ENCODE measurements at places on chromosomes 3 and 15.

DNA sequence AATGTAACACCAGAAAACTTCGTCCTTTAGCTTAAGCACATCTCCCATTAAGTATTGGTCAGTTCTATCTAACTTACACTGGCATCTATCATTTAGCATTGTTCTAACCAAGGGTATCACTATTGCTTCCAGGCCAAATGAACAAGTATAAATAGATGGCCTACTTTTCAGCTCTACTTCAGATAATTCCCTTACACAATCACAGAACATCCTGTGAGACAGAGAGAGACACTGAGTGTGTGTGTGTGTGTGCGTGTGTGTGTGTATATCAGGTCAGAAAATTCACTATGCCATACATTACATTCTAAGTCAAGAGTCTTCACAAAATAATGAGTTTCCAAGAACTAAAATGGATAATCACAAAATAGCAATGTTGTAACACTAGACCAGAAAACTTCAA, 39.1 kb downstream of the SCAPER start:
- no peak for DNase-seq

GRCh38 chr3:177589911-177590381, 392.7 kb upstream of the TBL1XR1 start:
- peak; percentile 91 for DNase-seq

DNA sequence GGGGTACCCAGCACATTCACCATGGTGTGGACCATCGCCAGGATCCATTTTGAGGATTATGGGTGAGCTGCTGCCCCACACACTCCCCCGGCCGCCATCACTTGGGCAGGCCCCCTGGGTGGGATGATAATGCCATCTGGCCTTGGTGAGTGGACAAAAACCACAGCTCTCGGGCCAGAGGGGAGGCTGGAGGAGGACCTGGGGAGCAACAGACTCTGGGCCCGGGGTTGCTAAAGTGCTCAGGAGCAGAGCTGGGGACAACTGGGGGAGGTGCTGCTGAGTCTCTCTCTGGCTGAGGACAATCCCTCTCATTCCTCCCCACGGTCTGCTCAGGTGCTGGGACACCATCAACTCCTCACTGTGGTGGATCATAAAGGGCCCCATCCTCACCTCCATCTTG, 29.0 kb downstream of the VIPR1 start:
- DNase-seq = no peak

- DNase-seq = peak; percentile 100
These were observed 120.1 kb upstream of the UBE2E1 start for GRCh38 chr3:23685541-23686258.

GRCh38 chr3:78994174-78995027, 773.4 kb downstream of the ROBO1 start:
- DNase-seq = no peak

DNA sequence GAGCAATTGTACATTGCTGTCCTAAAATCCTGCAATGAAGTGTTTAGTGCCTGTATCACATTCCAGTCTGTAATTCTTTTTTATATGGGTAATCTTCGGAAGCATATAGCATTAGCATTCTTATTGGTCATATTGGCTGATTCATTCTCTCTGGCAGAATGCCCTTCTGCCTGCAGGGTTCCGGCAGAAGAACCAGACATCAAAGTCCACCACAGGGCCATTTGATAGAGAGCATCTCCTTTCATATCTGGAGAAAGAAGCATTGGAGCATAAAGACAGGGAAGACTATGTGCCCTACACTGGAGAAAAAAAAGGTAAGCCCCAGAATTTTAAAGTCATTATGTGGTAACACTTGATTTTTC, 39.6 kb downstream of the TMOD3 start:
- DNase-seq = peak; percentile 70

DNA sequence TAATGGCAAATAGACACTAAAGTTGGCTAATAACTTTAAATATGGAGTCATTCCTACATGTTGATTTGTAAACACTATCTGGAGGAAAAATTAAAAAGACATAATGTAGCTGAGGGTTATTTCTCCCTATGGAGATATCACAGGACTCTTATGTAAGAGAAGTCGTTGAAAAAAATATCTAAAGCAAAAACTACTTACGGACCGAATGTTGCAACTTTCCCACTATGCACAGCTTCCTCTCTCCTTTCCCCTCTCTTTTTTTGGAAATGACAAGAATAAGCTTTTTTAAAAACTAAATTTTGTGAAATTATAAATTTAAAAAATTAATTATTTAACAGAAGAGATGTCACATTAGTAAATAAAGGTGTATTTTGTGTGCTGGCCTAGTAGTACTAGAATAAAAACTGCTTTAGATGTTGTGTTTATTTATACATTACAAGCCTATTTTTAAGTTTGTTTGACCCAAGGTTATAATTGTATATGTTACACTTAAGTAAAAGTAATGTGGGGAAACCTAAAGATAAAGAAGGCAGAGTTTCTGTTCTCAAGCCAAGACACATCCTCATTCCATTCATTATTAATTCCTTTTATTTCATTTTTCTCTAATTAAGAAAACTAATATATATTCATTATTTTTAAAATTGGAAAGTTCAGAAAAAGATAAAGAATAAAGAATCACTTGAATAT, 20.7 kb upstream of the PPARG start:
- DNase-seq = no peak

GRCh38 chr3:160671231-160671630, 5.7 kb upstream of the ARL14 start:
- no peak for DNase-seq

DNA sequence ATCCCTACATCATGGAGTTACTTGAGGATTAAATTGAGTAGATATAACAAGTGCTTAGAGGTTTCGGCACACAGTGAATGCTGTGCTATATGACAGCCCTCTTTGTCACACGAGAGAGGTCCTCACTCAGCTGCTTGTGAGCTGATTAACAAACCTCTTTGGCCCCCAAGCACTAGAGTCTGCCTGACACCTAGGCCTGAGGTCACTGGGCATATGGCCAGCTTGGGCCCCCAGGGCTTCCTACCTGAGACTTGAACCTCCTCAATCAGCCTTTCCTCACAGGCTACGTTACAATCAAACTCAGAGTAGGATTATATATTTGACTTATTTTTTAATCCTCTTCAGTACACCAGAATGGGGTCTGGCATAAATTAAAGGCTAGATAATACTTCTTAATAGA, 88.8 kb downstream of the WDR72 start:
- no peak for DNase-seq

DNA sequence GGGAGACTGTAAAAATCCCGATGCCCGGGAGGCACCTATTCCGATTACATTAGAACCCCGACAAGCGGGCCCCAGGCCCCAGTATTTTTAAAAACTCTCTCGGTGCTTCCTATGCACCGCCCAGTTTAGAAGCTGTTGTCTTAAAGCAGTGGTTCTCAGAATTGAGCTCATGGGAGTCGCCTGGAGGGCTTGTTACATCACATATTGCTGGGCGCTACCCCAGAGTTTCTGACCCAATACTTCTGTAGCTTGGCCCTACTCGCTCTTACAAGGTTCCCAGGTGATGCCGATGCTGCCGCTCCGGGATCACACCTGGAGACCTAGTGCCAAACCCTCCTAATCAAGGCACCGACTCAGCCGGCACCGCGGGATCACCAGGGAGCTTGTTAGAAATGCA, 35.2 kb downstream of the CPN2 start:
- no peak for DNase-seq

DNA sequence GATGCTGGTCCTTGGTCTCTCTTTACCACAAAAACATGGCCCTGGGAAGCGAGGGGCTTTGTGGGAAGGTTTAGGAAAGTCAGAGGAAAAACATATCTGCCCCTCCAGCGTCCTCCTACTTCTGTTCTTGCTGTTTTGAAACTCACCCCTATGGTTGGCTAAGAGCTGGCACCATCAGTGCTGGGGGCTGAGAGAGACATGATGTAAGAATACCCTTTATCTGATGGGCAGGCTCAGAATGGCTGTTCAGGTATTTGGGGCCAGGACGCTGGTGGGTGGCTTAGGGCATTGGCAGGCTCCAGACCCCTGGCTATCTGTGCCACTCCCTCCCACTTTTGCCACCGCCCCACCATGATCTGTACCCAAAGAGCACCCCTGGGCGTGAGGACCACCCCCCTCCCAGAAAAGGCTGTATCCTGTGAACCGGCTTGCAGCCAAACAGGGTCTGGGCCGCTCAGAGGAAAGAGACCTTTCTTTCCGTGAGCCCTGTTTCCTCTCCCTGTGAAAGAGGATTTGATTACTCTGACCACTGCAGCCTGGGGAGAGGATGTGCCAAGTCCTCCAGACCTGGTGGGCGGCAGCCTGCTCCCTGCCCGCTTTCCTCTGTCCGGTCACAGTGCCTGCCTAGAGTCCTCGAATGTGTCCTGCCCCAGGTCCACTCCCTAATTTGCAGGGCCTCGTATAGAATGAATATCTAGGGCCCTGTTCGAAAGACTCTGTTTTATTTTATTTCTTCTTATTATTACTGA, 61.3 kb upstream of the SLC6A6 start:
- DNase-seq = no peak

DNA sequence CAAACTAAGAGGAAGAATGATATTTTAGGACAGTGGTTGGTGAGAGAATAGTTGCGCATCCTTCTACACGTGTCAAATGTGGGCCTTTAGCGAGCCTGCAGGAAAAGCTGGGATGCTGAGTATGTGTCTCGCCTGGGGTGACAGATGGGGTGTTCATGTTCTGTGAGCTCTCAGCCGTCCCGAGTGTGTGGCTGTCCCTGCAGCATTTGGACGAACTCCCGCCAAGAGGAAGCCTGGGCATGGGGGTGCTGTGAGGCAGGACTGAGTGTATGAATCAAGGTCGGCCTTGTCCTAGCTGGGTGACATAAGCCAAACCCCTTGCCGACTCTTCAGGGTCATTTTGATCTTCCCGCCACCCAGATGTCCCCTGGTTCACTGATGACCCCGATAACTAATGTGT, 94.8 kb downstream of the CACNA1D start:
- DNase-seq = no peak

DNA sequence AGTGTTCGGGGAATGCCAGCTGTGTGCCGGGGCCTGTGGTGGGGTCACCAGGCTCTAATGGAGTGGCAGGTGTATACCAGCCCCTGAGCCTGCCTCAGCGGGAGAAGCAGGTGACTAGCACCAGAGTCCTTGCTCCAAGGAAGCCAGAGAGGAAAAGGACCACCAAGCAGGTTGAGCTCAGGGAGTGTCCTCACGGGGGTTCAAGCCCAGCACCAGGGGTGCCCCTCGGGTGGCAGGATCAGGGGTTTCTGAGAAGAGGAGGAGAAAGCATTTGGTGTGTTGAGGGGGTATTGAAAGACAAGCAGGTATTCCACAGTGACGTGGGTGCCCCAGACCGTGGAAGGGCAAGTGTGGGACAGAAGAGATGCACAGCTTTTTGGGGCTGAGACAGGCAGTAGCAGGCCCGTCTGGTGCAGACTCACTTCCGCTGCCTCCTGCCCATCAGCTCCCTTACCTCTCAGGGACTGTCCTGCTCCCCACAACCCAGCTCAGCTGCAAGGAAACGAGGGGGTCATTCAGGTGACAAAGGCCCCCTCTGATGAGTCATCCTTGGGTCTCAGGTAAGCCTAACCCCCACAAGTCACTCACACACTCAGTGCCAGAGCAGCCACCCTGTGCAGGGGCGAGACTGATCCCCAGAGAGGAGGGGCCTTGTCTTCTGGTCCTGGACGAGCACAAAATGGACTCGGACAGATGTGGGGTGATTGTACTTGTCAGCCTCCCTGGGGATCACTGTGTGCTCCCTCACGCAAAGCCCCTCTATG, 21.4 kb upstream of the POC1A start:
- DNase-seq = no peak

GRCh38 chr3:20074226-20075063, 34.2 kb downstream of the KAT2B start:
- DNase-seq = no peak

- DNase-seq = peak; percentile 75
These were observed 48.5 kb downstream of the CHCHD6 start for GRCh38 chr3:126752303-126753190.

GRCh38 chr3:72559385-72559784, 288.9 kb downstream of the SHQ1 start:
- DNase-seq = no peak

GRCh38 chr15:40301467-40302179, 6.1 kb downstream of the PLCB2 start:
- no peak for DNase-seq

- DNase-seq = no peak
These were observed 17.8 kb downstream of the PLD1 start for GRCh38 chr3:171792531-171792930.

DNA sequence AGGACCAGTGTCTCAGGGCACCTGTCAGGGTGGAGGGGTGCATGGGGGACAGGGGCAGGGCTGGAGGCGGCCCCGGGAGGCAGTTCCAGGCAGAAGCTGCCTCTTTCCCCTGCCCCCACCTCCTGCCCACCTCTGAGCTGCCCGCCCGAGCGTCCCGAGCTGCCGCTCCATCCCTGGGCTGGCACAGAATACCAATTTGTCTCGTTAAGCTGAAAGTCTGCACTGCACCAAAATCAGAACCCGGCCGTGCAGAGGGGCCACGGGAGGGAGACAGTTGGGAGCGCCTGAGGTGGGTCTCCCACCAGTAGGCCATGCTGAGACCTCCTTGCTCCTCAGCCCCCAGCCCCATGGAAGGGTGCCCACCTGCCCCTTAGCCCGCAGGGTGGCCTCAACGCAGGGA, 1.3 kb upstream of the ATP2B2 start:
- DNase-seq = no peak

DNA sequence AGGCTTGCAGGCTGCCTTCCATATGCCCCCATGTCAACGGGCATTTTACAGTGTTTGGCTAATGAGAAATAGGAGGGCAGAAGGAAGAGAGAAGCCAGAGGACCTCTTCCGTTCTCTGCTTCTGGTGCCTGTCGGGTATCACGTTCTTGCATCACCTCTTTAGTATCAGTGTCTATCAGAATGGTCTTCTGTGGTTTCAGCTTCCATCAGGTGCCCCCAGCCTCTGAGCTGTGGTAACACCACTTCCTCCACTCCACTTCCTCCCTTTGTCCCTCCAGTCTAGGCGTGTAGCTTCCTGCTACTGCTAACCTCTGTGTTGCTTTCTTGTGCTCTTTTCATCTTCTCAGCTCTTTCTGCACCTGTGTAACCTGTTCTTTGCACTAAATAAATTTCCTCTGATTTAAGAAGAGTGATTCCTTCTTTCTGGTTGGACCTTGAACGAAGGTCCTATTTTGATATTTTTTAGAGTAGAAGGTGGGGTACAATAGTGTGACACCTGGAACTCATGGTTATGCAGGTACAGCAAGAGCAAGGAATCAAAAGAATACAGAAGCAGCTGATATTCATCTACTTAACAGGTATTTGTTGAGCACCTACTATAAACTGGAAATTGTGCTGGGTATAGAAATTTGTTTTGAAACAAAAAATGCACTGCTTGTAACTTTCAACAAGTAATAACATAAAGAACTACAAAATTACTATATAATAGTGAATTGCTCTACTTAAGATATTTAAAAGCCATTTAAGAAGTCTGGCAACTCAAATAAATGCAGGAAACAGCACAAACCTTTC, 27.4 kb upstream of the FOXB1 start:
- DNase-seq = no peak

DNA sequence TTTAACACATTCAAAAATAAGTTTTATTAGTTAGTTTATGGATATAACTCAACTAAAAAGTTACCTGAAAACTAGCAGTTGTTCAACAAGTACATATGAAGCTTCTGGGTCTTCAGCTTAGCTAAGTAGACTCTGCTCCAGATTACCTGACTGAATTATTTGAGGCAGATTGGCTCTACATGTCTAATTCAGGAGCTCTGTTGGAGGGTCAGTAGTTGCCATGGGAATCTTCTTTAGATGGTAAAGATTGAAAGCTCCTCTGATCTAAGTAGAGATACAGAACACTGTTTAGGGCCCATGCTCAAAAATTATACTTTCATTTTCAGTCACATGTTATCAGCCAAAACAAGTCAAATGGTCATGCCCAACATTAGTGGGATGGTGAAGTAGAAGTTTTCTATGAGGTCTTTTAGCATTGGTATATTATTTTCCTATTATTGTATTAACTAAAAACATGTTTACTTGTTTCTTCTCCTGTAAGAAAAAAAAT, 1476.9 kb downstream of the OTOL1 start:
- no peak for DNase-seq
